ENCODE measurements at places on chromosomes 4 and X.

GRCh38 chr4:185374573-185374972, 21.2 kb downstream of the LRP2BP start:
- DNase-seq = no peak

- no peak for DNase-seq
Observed at GRCh38 chr4:152064753-152065152, 303.9 kb upstream of the GATB start.

DNA sequence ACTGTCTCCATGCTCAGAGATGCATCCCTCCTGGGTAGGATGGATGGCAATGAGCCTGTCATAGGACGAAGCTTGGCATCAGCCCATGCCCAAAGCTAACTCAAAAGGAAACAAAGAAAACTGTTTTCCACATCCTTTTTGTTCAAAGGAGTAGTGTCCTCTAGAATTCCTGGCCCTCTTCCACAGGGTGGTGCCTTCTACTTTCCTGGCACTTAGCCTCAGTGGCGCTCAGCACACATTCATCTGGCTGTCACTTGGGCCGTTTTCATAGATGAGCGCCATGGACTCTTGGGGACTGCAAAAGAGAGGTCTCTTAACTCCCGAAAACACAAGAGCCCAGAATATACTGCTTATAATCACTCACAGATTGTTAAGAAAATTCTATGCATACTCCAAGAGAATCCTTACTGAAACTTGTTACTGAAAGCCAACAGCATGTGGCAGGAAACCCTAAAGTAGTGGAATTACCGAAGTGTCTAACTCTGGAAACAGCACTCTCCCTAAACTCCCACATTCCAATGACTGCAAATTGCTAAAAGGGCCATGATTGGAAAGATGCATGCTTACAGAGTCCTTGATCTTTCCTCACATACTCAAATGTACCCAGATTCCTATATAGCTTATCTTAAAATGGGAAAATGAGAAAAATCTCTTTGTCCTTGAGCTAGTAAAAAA, 110.0 kb downstream of the HS6ST2 start:
- no peak for DNase-seq

- DNase-seq = no peak
Observed at GRCh38 chr4:47486231-47486673, 1.2 kb downstream of the ATP10D start.

DNA sequence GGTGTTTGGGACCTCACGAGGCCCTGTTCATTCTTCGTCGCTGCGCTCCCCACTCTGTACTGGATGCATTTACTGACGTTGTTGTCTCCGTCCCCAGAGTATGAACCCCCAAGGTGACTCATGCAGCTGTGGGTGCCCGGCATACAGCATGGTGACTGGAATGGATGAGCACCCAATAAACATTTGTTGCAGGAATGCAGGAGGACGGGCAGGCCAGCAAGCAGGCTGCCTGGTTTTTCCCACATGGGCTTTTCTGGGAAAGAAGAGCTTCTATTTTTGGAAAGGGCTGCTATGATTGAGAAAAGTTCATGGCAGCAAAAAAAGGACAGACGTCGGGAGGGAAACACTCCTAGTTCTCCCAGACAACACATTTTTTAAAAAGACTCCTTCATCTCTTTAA, 893 bp upstream of the SOD3 start:
- DNase-seq = no peak

DNA sequence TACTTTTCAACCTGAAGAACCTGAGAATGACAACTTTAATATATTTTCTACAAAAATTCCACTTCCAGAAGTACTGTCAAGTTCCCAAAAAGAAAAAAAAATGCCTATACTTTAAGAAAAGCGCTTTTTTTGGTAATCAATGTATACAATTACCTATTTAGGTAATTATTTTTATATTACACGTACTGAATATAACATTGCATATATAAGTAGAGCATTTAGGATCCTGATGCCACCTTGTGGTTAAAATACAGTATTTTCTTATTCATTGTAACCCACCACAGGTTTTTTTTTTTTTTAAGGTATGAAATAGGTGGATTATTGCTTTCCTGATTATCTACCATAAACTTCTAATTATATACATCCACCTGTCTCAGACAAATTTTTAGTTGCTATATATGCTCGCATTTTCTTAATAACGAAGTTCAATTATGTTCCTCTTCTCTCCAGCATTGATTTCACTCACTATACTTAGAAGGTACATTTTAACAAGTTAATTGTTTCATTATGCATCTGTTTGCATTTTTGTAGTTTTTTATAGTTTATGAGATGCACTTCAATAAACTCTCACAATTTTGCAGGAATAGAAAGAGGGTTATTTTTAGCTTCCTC, 5.2 kb downstream of the MAP9 start:
- no peak for DNase-seq

- DNase-seq = no peak
Observed at GRCh38 chr4:81562093-81562492, 90.4 kb upstream of the RASGEF1B start.

Data from activated naive CD8-positive, alpha-beta T cell treated with anti-CD3 and anti-CD28 coated beads, Interleukin-2, amount 50 U/mL, for 16 hours (primary cell).